D721Med (cell line): ENCODE measurements at places on chromosomes 13 and 19.

- DNase-seq = no peak
Measured at GRCh38 chr13:34765446-34766180, 176.5 kb upstream of the NBEA start.

DNA sequence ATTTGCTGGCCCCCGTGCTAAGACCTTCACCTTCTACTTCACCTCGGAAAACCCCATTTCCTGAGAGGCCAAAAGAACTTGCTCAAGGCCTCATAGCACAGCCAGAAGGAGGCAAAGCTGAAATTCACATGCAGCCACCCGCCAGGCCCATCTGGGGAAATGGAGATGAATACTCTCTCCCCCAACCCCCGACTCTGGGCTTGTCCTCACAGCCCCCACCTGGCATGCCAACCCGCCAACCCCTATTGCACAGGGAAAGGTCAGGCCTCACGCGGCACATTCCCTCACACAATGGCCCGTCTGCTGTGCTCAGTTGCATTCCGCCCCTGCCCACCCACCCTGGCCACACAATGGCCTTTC, 3.2 kb downstream of the PRX start:
- DNase-seq = no peak

DNA sequence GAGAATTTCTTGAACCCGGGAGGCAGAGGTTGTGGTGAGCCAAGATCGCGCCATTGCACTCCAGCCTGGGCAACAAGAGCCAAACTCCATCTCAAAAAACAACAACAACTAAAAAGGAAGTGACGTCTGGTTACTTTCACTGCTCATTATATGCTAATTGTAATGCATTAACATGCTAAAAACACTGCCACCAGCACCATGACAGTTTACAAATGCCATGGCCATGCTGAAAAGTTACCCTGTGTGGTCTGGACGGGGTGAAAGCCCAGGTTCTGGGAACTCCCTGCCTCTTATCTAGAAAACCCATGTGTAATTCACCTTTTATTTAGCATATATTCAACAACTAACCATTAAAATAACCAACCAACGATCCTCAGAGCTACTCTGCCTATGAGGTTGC, 28.1 kb downstream of the CPT1C start:
- DNase-seq = no peak

GRCh38 chr19:9673912-9674662, 813 bp downstream of the ZNF562 start:
- DNase-seq = no peak

DNA sequence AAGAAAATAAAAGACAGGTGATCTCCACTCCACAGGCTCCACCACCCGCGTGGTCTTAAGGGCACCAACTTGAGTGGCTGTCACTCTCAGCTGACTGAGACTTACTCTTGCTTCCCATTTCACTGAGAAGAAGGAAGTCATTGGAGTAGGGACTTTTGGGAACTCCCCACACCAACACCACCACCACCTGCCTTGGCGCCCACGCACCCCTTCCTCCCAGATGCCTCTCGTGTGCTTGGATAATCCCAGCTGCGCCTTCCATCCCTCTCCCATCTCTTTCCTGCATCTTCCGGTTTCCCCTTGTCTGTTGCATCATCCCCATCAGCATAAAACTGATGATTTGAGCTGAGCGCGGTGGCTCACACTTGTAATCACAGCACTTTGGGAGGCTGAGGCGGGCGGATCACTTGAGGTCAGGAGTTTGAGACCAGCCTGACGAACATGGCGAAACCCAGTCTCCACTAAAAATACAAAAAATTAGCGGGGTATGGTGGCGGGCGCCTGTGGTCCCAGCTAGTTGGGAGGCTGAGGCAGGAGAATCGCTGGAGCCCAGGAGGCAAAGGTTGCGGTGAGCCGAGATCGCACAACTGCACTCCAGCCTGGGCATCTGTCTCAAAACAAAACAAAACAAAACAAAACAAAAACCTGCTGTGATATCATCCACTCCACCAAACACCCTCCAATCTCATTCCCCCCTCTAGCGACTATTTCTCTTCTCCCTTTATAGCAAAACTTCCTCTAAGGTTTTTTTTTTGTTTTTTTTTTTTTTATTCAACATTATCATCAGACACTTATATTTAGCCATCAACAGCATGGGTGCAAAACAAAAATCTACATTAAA, 25.5 kb downstream of the AP2S1 start:
- DNase-seq = no peak

- DNase-seq = no peak
Measured at GRCh38 chr19:16369664-16370576, 45.3 kb downstream of the KLF2 start.

DNA sequence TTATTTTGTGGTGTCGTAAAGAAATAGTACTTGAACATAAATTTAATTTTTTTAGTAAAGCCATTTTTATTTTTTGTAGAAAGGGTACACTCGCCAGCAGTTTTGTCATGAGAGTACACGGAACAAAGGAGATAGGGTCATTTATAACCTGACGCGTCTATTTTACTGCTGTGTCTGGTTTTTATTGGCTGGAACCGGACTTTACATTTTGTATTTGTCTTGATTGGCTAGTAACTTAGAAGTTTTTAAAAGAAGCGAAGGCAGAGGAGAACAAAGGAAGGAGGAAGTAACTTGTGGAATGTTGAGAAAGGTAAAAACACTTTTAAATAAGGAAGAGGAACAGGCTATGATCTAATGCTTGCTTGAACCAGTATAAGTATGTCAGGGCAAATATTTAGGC, 43.5 kb downstream of the TRPM4 start:
- DNase-seq = no peak

- peak; percentile 61 for DNase-seq
Measured at GRCh38 chr19:2426611-2427428, 566 bp downstream of the TIMM13 start.

GRCh38 chr13:98515818-98516465, 61.0 kb downstream of the STK24 start:
- DNase-seq = no peak

DNA sequence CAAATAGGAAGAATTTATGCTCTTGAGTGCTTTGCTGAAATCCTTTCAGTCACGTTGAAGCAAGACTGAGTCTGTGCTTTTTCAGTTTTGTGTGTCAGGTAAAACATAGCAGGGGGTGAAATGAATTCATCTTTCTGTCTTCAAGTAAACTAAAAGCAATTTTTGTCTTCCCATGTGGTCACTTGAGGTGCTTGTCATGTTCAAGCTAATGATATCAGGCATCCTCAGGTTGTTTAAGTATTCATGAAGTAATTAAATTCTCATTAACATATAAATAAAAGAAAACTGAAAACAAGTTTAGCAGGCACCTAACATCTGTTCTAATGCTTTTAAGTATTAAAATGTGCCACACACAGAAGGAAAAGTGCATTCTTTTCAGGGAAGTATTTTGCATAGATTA, 2701.3 kb downstream of the PCDH9 start:
- no peak for DNase-seq

- no peak for DNase-seq
Measured at GRCh38 chr19:4516199-4516938, 1.9 kb downstream of the PLIN4 start.

GRCh38 chr13:21336609-21337349, 122.3 kb downstream of the ZDHHC20 start:
- DNase-seq = no peak

GRCh38 chr19:3114018-3114726, 20.0 kb downstream of the GNA11 start:
- no peak for DNase-seq

- DNase-seq = peak; percentile 57
Measured at GRCh38 chr19:17766543-17767131, 15.4 kb downstream of the FCHO1 start.

DNA sequence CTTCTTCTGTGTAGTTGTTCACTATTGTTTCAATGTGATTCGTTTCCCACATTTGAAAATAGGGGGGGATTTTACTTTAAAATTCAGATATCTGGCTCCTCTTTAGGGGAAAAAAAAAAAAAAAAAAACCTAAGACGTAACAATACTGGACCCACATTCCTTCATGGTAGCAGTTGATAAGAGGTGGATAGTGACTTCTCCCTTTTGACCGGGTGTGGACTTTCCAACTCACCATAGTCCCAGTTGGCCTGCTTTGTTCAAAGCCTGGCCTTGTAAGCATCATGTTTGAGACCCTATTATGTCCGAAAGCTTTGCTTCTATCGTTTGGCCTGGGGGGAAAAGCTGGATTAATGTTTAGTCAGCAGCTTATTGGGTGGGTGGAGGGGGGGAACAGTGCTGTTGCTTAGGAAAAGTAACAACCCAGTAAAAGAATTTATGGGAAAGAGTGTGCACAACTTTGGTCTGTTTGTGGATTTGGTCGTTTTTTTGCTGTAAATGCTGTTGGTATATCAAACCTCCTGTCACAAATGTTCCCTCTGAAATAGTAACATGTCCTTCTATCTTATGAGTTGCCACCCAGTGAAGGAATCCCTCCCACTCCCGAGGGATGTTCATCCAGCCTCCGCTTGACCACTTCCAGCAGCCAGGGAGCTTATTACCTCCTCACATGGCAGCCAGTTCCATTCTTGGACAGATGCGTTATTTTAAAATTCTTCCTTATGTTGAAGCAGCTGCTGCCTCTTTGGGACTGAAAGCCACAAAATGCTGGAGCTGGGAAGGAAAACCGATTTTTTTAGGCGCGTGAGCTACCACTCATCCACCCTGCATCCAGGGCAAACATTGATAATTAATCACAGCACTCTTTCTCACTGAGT, 10.4 kb downstream of the SAMD4B start:
- DNase-seq = no peak

DNA sequence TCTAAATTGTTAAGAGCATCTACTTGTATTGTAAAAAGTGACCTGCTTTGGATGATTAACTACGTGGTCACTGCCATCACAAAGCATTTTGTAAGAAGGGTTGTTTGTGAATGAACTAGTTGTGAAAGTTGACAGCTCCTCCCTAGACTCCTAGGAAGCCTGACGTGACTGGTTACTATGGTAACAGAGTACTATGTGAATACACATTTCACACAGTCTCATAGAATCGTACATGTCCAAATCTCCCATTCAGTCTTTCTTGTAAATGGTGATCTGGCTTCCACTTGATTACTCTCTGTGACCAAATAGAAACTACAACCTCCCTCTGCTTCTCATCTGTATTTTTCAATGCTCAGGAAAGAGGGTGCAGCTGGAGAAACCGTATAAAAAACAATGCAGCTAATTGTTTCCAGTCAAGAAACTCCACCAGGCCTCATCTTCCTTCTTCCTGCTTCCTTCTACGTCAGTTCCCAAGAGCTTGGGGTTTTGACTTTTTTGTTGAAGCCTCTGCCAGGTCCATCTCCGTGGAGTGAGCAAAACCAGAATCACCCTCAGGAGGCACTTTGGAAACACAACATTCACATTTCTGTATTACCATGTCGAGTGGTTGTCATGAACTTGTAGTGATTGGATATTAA, 83.4 kb downstream of the GPC6 start:
- no peak for DNase-seq

DNA sequence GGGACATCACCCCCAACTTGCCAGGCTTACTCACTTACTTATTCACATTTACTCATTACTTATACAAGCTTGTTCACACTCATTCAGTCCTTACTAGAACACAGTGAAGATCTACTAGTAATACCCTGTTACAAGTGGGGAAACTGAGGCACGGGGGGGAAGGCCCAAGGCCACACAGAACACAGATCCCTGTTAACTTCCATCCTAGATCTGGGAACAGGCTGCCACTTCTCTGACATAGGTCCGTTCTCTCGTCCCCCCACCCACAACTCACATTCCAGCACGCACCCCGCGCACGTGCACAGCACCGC, 1.5 kb upstream of the NRTN start:
- no peak for DNase-seq

- no peak for DNase-seq
Measured at GRCh38 chr19:7751157-7751783, 3.9 kb upstream of the CD209 start.

- no peak for DNase-seq
Measured at GRCh38 chr13:80590551-80590950, 249.6 kb upstream of the SPRY2 start.

DNA sequence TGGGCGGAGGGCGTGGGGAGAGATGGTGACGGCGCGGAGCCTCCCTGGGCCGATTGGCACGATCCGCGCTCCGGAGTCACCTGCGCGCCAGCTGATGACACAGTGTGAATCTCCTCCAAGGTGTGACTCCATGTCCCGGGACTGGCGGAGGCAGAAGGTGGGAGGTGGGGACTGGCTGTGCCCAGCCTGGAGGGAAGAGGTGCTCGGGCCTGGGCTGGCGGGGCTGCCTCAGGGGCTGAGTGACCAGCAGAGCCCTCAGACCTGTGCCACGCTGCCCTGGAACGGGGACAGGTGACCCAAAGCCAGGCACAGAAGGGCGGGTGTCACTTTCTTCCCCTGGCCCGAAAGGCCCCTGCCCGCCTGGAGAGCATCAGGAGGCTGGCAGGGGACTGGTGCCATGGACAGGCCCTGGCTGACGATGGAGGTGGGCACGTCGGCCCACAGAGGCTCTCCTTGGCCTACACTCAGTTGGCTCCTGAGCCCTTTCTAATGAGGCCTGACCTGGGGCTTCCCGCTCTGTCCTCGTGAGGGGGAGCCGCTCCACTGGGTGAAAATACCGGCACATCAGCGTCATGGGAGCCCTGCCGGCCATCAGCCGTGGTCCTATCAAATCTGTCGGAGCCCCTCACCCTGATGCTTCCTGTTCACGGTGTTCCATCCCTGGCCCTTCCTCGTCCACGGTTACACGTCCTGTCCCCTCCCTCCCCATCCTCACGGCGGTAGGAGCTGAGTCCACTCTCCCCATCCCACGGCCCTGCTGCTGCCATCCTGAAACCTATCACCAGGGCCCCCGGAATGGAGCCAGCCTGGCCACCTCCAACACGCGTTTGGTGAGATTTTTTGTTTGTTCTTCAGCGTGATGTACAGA, 75.6 kb downstream of the SPACA7 start:
- DNase-seq = no peak

- no peak for DNase-seq
Measured at GRCh38 chr13:35976126-35976525, 155.1 kb downstream of the DCLK1 start.

GRCh38 chr13:63554157-63554556, 2138.5 kb upstream of the PCDH20 start:
- DNase-seq = no peak

DNA sequence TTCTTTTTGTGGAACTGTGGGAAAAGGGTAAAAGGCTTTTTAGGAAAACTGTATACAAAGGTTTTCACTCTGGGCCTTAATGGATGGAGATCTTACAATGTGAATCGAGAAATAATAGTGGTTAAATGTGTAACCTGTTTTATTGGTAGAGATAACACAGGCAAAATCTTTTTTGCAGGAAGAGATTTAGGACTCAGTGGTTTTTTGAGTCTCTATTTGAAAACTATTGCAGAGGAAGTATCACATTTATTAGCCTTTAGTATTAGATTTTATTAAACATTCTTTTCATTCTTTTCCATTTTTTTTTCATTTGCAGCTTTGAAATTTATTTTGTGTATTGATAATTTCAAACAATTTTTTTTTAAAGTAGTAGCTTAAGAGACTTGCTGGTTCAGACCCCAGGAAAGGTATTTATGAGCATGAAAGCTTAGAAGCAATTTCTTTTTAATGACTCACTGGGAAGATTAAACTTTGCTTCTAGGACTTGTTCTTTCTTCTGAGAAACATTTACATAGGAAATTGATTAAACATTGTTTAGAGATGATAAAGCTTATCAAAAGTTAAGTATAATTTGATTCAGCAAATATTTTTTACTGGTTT, 10.5 kb downstream of the KLF5 start:
- no peak for DNase-seq

GRCh38 chr13:19591864-19592263, 30.5 kb upstream of the TPTE2 start:
- no peak for DNase-seq

GRCh38 chr13:64455124-64455523, 2775.0 kb downstream of the PCDH9 start:
- DNase-seq = no peak
